ENCODE measurements at places on chromosomes 11 and 22.

DNA sequence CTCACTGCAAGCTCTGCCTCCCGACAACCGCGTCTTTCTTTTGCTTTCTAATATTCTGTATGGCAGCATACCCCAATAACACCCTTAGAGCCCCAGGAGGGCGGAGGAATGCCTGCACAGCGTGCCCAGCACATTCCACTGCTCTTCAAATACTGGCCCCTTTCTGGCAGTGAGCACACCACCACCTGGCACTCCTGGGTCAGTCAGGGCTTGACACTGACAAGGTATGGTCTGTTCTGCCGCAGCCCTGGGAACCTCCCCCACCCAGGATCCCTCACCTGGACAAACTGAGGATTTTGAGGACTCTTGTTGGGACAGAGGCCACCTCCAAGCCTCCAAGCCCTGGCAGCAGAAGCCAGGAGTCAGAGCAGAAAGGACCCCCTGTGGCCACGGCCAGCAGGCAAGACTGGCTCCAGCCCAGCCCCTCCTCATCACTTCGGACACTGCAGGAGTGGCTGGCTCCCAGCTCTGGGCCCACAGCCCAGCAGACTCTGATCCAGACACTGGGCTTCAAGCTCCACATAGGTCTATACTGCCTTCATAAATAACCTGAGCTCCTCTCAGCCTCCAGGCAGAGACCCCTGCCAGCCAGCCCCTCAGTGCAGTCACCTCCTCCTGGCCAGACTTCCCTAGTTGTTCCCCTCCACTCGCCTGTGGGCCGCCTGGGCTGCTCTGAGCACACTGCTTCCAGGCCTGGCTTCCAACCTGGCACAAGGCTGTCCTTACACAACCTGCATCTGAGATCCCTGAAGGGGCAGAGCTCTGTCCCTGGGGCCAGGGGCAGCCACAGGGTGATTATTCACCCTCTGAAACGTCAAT is 14.5 kb downstream of the CARS1 start:
- no peak for DNase-seq

- no peak for DNase-seq
Measured at GRCh38 chr22:36860821-36861659, at the start of gene NCF4. Gene NCF4, plus strand, starts transcription at chr22:36861006. Its CDS starts 166 bp downstream, at chr22:36861172.

- DNase-seq: no peak
Measured at GRCh38 chr11:14414470-14415461, 55.8 kb upstream of the RRAS2 start.

DNA sequence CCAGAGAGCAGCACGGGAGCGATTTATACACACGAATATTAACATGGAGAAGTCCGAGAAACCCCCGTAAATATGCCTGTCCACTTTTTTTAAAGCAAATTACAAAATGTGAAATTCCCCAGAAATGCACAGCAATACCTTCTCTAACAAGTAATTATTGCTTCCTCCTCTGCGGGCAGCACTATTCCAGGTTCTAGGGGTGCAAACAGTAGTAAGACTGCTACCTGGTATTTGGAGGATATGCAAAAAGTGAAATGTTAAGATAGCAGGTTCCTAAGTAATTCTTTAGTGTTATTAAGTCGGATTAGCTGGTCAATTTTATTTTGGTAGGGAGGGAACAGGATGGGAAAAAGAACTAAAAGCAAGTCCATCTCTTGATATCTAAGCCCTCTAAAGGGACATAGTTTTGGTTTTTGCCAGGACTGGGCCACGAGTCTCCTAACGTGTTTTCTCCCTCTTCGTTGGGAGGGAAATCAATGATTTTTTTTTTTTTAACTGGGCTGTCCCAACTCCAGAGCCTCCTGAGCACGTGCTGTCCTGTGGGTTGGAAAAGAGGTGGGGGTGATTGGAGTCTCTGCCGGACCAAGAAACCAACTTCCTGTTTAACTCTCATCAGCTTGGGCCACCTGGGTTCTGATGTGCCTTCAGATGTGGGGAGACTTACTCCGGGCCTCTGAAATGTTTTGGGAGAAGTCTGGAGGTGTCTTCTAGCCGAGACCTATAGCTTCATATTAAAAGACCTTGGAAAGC is 1.7 kb upstream of the XBP1 start:
- no peak for DNase-seq

GRCh38 chr11:120134106-120134930 is 3.6 kb downstream of the TRIM29 start:
- DNase-seq: no peak
